ENCODE measurements at places on chromosomes 13 and 19.

DNA sequence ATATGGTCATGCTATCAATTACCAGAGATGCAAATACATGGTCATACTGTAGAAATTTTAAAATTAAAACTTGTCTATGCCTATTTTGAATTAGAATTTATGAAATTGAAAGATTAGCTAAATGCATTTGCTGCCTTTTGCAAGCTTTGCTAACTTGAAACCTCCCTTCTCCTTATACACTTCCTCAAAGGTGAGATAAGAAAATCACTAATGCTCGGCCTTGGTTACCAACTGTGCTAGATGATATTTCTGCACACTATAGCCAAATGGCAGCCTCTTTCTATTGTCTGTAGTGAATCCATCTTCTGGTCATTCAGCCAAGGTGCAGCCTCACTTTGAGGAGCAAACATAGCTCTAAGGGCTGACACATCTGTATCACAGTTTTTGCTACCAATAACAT, 31.1 kb upstream of the MYCBP2 start:
- no peak for DNase-seq

- DNase-seq = peak; percentile 61
Observed at GRCh38 chr13:43023289-43023963, at the start of gene DNAJC15. TSS of gene DNAJC15 (plus strand) at chr13:43023586. CDS start at chr13:43023627, 41 bp downstream.

- no peak for DNase-seq
Observed at GRCh38 chr19:5788422-5788821, 2.5 kb downstream of the DUS3L start.

DNA sequence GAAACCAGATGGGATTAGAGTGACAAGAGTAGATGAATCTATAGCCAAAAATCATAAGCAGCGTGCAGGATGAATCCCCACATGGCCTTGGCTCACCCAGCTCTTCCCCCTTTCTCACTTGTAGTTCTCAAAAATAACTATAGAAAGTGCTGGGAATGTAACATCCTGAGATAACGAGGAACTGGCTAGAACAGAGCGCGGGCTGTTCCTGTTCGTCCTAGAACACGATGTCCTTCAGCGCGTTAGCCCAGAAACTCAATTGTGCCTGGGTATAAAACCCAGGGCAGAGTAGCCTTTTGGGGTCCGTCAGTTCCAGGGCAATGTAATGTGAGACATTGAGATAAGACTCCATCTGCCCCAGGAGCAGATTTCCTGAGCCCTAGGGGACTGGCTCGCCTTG, 326.2 kb downstream of the TSHZ3 start:
- DNase-seq = no peak

GRCh38 chr19:46599716-46600373, 1.3 kb upstream of the CALM3 start:
- no peak for DNase-seq

- no peak for DNase-seq
Observed at GRCh38 chr13:26966701-26967080, 204.9 kb downstream of the USP12 start.

DNA sequence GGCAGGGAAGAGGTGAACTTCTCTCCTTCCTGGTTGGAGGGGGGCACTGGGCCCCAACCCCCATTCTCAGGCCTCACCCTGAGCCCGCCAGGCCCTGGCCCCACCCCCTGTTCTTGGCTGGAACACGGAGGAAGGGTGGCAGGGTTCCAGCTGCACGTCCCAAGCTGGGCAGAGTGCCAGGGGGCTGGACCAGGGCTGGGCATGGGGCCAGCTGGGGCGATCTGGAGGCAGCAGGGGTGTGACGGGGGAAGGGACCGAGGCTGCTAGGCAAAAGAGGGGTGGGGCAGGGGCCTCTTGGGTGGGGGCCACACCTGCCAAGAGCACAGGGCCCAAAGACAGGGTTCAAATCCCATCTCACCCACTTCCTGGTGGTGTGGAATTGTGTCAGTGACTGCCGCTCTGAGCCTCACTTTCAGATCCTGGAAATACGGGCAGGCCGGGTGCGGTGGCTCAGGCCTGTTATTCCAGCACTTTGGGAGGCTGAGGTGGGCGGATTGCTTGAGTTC, 2.2 kb downstream of the HIF3A start:
- DNase-seq = no peak

DNA sequence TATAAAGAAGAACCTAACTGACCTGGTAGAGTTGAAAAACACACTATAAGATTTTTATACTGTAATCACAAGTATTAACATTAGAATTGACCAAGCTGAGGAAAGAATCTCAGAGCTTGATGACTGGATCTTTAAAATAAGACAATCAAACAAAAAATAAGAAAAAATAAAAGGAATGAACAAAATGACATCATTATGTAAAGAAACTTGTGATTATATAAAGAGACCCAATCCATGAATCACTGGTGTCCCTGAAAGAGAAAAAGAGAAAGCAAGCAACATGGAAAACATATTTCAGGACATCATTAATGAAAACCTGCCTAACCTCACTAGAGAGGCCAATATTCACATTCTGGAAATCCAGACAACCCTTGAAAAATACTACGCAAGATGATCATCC, 822.5 kb upstream of the SLITRK5 start:
- DNase-seq = no peak

GRCh38 chr13:111267205-111267604, 53.2 kb upstream of the TEX29 start:
- no peak for DNase-seq

GRCh38 chr13:73935991-73936390, 198.2 kb downstream of the KLF12 start:
- no peak for DNase-seq

DNA sequence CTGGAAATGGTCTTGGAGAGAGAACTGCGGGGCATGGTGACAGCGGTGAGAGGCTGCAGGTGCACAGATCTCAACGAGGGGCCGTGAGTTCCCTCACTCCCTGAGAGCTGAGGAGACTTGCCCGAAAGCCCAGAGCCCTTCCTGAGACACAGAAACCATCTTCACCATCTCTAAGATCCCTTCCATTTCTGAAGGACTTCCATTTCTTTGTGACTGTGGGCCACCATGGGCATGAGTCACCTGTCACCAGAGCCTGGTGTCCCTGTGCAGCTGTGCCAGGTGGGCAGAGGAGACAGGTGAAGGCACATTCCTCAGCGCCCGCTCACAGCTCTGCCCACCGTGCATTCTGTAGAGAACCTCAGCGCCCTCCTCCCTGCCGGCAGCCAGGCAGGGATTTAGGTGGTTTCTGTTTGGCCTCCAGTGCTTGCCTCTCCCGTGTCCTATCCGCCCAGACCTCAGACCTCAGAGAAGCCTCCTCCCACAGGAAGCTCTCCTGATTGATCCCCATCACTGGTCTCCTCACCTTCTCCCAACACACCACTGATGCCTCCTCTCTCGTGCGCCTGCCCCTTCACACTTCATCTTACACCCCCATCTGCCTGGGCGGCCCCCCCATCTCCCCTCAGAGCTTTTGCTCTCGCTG, 24.2 kb downstream of the SH3GL1 start:
- no peak for DNase-seq

- DNase-seq = no peak
Observed at GRCh38 chr19:16836115-16837034, 7.2 kb downstream of the SIN3B start.

GRCh38 chr19:10981252-10981895, 20.5 kb downstream of the SMARCA4 start:
- DNase-seq = no peak

GRCh38 chr13:35810321-35810720, 320.9 kb downstream of the DCLK1 start:
- no peak for DNase-seq

DNA sequence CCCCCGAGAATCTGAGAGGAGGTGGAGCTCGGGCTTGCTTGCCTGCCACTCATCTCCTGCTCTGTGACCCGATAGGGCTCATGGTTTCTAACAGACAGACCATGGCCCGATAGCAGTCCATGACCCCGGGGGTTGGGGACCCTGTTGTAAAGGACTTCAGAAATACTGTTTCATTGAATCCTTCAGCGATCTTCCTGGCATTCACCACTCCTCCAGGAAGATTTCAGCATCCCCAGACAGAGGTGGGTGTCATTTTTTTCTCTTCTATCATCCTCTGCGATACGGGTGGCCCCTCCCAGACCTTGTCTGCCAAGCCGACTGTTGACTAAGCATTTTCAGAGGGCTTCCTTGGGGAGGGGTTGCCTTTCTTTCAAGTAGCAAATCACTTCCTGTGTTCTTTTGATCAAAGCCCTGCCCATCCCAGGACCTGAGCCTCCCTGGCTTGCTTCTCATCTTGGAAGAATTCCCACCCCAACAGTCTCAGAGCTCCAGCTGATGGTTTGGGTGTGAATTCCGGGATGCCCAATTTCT, 1.7 kb downstream of the MYO1F start:
- no peak for DNase-seq

DNA sequence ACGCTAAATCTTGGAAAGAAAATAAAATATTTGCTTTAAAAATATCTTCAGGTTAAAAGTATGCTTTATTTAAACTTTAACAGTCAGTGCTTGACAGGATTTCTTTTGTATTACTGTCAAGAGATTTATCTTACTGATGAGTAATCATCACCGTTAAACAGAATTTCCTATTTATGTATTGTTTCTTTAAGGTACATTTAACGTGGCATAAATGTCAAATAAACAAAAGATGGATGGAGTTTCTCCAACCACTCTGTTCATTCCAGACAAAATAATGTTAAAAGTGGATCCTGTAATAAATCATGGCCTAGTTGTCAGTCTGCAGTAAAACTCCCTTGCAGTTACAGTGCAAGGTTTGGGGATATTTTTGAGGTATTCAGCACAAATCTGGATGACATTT, 298.3 kb downstream of the DIAPH3 start:
- DNase-seq = no peak
